ENCODE measurements at places on chromosomes 4 and X.

DNA sequence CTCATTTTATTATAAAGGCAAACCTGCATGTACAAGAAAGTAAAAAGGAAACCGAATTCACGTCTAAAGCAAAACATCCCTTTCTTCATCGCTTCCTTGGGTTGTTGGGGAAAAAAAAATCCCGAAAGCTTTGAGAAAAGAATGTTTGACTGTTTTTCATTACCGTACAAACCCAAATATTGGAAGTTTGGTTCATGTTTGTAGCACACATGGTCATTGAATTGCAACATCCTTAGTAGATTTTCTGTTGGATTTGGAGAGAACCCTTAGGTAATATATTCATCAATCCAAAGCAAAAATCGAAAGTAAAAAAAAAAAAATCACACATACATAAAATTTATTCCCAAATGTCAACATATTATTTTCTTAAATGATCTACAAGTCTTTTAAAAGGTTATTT is 420.3 kb downstream of the MAPK10 start:
- DNase-seq: no peak

GRCh38 chr4:28883211-28883610 is 1837.0 kb upstream of the PCDH7 start:
- DNase-seq: no peak

- DNase-seq: no peak
Measured at GRCh38 chr4:151519728-151520415, 110.9 kb downstream of the FHIP1A start.

GRCh38 chr4:168409089-168409801 is 71.0 kb downstream of the DDX60L start:
- no peak for DNase-seq

GRCh38 chr4:106340774-106341173 is 24.4 kb downstream of the AIMP1 start:
- DNase-seq: no peak

- no peak for DNase-seq
Measured at GRCh38 chrX:100964362-100964761, 5.1 kb upstream of the ARL13A start.

- no peak for DNase-seq
Measured at GRCh38 chr4:26204249-26204825, 116.5 kb upstream of the RBPJ start.

DNA sequence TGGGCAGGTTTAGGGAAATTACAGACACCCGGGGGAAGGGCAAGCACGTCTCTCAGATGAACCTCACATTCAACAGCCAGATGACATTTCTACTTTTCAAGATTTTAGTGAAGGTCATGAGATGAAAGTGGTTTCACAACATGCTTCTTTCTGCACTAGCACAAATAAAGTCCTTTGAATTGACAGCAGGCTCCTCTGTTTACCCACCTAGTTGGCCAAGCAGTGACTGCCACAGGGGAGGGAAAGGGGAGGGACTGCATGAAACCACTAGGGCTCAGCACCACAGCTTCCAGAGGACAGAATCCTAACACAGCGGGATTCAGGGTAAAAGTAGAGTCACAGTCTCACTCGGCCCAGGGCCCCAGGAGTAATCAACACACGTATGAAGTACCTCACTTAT is 6.2 kb downstream of the RAB40A start:
- no peak for DNase-seq

DNA sequence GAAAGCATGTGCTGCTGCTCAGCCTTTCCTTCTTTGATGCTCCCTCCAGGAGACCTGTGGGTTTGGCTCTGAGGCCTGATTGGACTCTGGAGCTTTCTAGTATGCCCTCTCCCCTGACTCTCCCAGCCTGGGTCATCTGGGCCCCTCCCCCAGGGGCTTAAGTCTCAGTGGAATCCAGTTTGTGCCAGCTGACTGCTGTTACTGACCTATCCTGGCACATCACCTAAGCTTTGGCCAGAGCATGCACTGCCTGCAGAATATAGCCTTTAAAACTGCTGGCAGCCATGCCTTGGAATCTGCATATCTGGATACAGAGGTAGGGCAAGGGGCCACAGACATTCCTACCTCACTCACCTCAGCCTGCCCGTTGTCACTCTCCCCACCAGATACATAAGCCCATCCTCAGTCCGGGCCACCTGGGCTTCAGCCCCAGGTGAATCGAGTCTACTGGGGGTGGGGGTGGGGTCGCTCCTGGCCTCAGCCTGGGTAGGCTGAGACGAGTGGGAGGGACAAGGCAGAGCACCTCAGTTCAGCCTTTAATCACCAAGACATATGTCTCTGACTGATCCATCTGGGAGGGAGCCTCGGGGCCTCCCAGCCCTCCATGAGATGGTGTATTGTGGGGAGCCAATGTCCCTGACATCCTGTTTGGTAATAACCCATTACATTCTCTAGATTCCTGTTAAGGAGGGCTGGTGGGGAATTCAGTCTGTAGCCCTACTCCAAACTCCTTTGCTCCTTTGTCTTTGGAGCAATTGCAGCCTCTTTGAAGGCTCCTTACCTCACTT is 61.2 kb downstream of the STARD8 start:
- no peak for DNase-seq

GRCh38 chr4:55336138-55337034 is 9.7 kb upstream of the SRD5A3 start:
- DNase-seq: no peak

GRCh38 chr4:124178449-124179021 is 534.0 kb downstream of the ANKRD50 start:
- no peak for DNase-seq

Measured in NCI-H2081 treated with DMSO at 0.1 percent for 48 hours (cell line).